Left renal pelvis (tissue), 4 donors: ENCODE measurements at places on chromosomes 12 and 14. TPM values are rescaled to one million over a fixed set of nuclear protein-coding genes. Genes with fewer than 3 reads are reported as not detected.

The SLC25A21 gene
- polyA plus RNA-seq = 2.2 TPM

The EXOC3L4 gene
- 2.7 TPM for polyA plus RNA-seq

The SRRM4 gene
- polyA plus RNA-seq = 0.19 TPM

The KRT6B gene
- not detected for polyA plus RNA-seq

The RXYLT1 gene
- 32.5 TPM for polyA plus RNA-seq

The OLR1 gene
- 0.97 TPM for polyA plus RNA-seq

The RHOJ gene
- 21.4 TPM for polyA plus RNA-seq

The SYNJ2BP gene
- 44.2 TPM for polyA plus RNA-seq

The TBX5 gene
- not detected for polyA plus RNA-seq

The ITPR2 gene
- polyA plus RNA-seq = 11.8 TPM

The ACSM4 gene
- 0.07 TPM for polyA plus RNA-seq
